ENCODE measurements at places on chromosomes 6 and 20.

GRCh38 chr6:131062241-131063027, 611 bp downstream of the EPB41L2 start:
- peak; percentile 47 for DNase-seq

GRCh38 chr6:167748046-167748445, 78.7 kb upstream of the AFDN start:
- no peak for DNase-seq

DNA sequence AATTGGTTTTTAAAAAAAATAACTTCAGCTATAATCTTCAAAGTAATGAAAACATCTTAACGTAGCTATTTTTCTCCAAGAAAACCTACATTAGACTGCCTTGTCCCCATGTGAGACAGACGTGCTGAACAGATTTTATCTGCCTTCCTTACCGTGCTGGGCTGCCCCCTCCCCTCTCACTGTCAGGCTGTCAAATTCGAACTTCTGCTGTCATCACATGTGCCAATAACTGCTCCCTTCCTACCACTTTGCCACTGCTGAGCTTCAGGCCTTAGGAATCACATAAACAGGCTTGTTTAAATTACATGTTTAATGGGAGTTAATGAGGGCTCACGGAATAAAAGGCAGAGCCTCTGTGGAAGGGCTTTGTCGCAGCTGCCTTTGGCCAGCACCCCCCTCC, 77.0 kb upstream of the NHSL1 start:
- DNase-seq = no peak

GRCh38 chr6:12001004-12001705, 11.0 kb upstream of the HIVEP1 start:
- no peak for DNase-seq

GRCh38 chr6:129314575-129314974, 395.4 kb downstream of the ARHGAP18 start:
- DNase-seq = no peak

GRCh38 chr6:116258520-116258919, 4.6 kb upstream of the TSPYL4 start:
- no peak for DNase-seq

DNA sequence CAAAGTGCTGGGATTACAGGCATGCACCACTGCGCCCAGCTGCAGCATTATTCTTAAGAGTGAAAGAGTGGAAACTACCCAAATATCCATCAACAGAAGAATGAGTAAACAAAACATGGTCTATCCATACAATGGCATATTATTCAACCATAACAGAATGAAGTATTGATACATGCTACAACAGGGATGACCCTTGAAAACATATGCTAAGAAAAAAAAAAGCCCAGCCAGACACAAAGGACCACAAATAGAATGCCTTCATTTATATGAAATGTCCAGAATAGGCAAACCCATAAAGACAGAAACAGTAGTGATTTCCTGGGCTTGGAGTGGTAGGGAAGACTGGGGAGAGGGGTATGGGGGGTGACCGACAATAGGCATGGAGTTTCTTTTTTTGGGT, 7.1 kb downstream of the TUBB2B start:
- no peak for DNase-seq

GRCh38 chr6:28871335-28872156, 52.2 kb downstream of the TRIM27 start:
- no peak for DNase-seq

DNA sequence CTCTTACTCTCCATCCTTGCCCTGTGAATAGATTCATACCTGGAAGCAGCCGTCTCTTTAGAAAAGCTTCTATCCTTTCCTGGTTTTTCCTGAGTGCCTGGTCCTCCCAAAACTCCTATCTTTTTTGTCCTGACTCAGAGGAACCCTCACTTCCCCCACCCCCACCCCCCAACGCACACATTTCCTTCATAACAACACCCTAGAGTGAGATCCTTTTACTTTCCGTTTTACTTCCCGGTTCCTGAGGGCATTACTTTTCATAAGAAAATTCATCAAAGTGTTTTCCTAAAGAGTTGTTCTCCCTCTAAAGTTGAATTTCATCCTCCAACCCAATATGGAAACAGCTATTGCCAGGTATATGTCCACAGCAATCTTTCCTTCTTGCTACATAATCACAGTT, 327.0 kb downstream of the NRN1 start:
- DNase-seq = no peak

- no peak for DNase-seq
These were observed 102.8 kb upstream of the SGK1 start for GRCh38 chr6:134420614-134421181.

DNA sequence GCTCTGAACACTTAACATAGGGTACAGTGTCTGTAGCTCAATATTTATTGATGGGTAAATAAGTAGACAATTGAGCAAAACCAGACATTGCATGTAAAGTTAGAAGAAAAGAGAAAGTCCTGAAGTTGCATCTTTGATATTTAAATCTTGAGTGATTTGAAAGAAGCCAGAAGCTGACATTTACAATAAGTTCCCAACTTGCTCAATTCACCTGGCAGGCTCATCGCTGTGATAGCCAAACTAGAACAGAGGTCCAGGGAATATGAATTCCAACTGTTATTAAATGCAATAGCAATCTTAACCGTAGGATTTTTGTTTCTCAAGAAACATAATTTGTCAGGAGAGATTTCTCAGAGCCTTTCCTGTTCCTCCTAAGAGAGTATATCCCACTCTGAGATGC, 65.9 kb upstream of the EDN1 start:
- DNase-seq = no peak

DNA sequence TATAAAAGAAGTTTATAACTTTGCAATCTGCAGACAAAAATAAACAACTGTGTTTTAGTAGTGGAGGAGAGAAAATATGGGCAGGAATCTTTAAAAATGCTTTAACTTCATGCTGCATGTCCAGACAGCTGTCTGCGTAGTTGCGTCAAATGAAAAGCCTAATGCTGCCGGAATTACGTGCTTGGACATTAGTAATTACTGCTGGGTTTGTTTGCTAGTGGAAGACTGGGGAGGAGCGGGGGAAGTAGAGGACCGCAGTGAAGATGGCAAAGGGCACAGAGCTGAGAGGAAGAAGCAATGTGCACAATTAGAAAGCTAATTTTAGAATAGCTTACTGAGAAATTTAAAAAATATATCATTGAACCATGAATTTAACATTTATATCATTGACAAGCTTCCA, 2.4 kb downstream of the SNAP25 start:
- no peak for DNase-seq

DNA sequence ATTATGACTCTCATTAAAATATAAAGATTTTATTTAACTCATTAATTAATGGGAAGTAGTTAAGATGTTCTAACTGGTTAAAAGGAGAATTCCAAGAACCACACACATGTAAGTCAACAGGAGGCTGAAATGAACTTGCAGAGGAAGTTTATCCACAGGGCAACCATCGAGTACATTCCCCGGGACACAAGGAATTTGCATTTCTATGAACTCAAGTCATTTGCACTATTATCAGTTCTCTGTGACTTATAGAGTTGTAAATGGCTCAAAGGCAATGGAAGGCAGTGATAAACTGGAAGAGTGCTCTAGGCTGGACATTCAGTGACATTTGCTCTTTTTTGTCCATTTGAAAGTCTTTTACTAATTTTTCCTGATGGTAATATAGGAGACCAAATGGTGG, 97.4 kb downstream of the SNX5 start:
- no peak for DNase-seq

DNA sequence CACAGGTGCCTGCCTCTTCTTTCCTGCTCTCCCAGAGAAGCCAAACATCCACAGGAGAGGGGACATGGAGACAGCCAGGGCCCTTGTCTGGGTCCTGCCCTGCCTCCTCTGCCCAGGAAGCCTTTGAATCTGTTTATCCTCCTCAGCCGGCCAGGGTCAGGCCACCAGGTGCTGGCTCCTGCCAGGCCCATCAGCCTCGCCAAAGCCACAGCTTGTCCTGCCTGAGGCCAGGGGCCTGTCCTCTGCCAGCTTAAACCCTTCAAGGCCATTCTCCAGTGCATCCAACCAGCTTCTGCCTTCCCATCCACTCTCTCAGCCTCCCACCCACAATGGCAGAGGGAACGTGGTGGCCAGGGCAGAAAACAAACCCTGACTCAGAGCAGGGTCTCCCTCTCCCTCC, 254.6 kb downstream of the ANKRD60 start:
- no peak for DNase-seq

- no peak for DNase-seq
These were observed 90.1 kb downstream of the TAF4 start for GRCh38 chr20:61975407-61976129.

GRCh38 chr6:111874025-111874415, 768 bp upstream of the FYN start:
- peak; percentile 85 for DNase-seq

- no peak for DNase-seq
These were observed 110.3 kb downstream of the BCAS1 start for GRCh38 chr20:53959911-53960578.

DNA sequence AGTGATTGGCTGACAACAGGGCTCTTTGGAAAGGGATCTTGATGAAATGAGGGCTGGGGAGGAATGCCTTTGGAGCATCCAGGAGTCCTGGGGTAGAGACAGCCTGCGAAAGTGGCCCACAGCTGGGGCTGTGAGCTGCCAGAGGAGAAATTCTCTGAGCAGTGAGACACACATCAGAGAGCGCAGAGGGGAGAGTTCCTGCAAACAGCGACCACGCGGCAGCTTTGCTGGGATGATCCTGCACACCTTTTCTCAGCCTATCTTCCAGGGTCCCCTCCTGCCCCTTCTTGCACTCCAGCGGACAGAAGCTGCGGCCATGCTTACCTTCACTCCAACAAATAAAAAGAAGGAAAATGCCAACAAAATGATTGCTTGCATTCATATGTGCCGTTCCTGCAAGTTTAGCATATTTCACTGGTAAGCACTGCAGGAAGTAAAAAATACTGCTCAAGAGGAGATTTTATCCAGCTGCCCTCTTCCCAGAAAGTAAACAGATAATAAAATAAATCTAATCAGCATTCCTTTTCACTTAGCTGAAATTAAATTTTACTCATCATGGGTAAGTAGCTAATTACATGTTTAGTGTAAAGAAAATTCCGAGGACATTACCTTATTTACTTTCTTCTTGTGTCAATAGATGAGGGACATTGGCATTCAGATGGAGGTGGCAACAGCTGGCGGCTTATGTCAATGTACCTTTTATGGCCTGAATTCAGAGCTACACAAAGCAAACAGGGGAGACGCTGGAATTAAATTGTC, 339.9 kb upstream of the ARID1B start:
- no peak for DNase-seq

DNA sequence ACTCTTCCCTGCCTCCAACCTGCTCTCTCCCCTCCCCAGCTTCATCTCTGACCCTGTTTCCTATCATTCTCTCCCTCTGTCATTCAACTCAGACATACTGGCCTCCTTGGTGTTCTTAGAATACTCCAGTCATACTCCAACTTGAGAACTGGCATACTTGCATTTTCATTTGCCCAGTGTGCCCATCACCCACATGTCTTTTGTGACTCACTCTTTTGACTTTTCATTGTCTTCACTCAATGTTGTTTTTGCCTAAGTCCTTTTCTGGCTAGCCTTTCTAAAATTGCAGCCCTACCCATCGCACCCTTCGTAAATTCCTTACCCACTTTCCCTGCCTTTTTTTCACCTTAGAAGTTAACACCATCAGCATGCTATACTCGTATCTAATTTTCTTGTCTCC, 77.0 kb upstream of the CD2AP start:
- no peak for DNase-seq

DNA sequence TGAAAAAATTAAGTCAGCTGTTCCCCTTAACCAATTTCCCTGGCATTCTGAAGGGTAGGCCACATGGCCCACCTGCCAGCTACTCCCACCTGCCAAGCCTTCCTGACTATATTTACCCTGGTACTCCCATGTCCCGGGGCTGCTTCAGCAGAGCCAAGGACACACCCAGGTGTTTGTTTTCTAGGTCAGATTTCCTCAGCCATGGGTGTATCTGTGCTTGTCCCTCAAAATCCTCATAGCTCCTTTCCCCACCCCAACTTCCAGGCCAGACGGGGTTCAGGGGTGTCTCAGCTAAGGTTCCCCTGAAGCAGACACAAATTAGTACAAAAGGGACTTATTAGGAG, 139.4 kb upstream of the CDYL start:
- no peak for DNase-seq

GRCh38 chr6:95578106-95578410, 723 bp downstream of the MANEA start:
- no peak for DNase-seq

DNA sequence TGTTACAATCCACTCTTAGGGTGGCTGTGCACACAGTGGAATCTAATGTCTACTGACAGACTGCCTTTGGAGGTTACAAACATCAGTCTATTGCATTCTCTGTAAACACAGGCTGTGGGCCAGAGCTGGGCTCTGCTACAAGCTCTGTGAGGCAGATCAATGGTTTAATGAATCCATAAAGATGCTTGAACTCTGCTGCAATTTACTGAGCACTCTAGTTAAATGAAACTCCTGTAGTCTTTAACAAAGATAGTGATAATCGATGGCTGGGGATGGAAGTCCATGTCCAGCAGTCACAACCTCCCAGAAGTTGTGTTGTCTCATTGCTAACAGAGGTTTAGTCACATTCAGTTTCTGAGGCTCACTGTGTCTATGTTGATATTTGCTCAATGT, 50.5 kb downstream of the SOBP start:
- DNase-seq = no peak

DNA sequence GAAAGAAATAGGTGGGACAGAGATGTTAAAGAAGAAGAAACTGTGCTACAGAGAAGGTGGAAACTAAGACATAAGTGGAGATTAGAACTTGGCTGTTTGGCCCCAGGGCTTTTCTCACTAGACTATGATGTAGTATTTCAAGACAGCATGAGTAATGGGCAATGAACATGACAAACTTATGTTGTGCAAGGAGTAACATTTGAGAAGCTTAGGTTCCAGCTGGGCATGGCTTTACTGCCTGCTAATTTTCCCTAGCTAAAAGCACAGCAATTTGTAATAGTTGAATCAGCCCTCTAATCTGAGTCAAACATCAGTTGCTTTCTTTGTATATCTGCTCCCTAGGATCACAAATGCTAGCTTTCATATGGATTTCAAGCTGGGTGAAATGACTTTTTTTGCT, 294.3 kb upstream of the BMP2 start:
- DNase-seq = no peak

GRCh38 chr20:44154521-44155001, 32.4 kb downstream of the JPH2 start:
- DNase-seq = no peak

GRCh38 chr6:56250266-56250665, 2.9 kb upstream of the COL21A1 start:
- DNase-seq = no peak

All from NAMALWA (cell line).